ENCODE measurements at places on chromosomes 7 and 10. TPM values are rescaled to one million over a fixed set of nuclear protein-coding genes. Genes with fewer than 3 reads are reported as not detected.
A peak's percentile ranks its signal among the peaks of the same experiment; 100 is the strongest.

The PTF1A gene
- total RNA-seq = not detected

GRCh38 chr10:44756216-44756615 lies 154.9 kb upstream of the TMEM72 start:
- H3K4me3 ChIP-seq = no peak overlapping the region
- no peak overlapping the region for H3K27ac ChIP-seq
- no peak for DNase-seq

DNA sequence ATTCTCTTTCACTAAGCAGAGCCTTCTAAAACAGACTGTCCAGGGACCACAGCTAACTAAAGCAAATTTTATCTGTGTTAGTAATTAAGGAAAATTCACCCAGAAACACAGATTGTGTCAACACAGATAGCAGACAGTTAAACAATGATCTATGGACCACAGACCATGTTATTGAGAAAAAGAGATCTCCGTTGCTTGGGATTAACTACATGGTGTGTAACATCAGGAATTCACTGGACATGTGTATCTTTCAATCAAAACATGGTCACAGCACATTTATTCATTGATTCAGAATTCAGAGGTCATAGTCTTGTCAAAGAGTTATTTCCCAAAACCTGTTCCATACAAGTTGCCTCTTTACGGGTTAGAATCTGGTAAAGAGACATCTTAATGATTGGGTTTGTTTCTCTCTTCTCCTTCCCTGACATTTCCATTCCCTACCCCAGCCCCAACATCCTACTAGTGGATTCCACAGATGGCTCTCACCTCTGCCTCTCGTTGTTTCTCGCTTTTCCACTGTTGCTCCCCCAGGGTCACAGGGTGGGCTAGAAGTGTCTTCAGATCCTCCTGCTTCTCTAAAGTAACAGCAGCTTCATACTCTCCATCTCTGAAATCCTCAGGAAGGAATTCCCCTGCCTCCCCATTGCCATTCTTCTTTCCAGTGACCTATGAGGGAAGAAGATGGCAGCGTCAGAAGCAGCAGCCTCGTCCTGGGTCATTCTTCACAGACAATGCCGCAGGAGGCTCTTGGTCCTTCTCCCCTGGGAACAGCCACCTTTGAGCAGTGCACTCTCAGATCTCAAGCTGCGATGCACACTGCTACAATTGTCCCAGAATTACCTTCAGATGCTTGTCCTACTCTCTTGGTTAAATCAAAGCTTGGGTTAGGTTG lies 958 bp downstream of the ANKRD1 start:
- no peaks in the 10 kb centered on the region for H3K27me3 ChIP-seq
- peaks cover 5% of the 10 kb centered on the region for H3K4me1 ChIP-seq
- DNase-seq = no peak
- H3K36me3 ChIP-seq = peaks cover 24% of the 10 kb centered on the region
- peak overlapping the region; percentile 88 for H3K27ac ChIP-seq
- H3K4me3 ChIP-seq = peak overlapping the region; percentile 69

DNA sequence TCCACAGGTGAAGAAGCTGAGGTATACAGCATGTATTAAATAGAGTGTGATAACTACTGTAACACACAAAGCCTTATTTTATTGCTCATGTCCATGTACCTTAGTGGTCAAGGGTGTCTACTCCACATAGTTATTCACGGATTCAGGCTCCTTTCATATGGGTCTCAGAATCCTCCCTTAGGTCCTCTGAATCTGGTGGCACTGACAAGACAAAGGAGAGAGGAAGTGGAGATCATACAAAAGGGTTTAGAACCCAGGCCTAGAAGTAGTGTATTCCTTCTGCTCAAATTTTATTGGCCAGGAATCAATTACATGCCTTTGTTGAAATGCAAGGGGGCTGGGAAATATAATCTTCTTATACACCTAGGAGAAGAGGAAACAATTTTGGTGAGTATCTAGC lies 164.6 kb downstream of the PTEN start:
- no peaks in the 10 kb centered on the region for H3K27me3 ChIP-seq
- H3K27ac ChIP-seq = no peak overlapping the region
- H3K4me3 ChIP-seq = no peak overlapping the region
- no peaks in the 10 kb centered on the region for H3K4me1 ChIP-seq
- no peaks in the 10 kb centered on the region for H3K36me3 ChIP-seq
